OCI-LY7 (cell line): ENCODE measurements at places on chromosomes 6 and 20.

- no peak for DNase-seq
These were observed 1128.4 kb upstream of the MAP3K7 start for GRCh38 chr6:91715171-91715805.

DNA sequence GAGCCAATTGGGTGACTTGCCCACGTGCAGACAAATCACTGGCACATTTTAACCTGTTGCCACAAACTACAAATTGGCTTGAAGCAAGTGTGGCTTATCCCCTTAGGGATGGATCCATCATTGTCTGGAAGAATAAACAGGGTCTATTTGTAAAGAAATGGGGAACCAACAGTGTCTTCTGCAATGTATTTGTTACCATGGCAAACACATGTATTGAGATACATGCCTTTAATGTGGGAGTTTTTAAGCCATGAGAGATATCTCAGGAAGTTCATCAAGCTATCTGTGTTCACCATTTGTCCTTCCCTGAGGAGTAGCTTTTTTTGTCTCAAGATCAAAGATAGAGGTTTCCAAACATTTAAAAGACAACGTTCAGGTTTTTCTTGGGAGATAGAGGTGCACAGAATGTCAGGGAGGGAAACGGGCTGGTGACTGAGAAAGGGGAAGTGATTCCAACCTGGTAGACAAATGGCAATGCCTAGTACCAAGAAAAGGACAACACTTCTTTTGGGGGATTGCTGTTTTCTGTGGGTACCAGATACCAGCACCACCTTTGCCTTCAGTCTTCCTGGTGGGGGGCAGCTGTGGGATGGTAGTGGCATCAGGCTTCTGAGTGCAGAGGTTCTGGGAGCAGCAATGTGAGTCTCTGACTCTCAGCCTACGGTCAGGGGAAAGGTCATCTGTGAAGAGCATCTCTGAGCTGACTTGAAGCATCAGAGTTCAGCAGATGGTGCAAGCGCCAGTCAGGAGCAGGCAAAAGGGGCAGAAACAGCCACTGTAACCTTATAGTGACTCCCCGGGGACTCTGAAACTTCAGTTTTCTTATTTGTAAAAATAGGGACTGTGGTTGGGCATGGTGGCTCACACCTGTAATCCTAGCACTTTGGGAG lies 20.1 kb upstream of the BCAS1 start:
- DNase-seq, result no peak

- DNase-seq, result peak; percentile 8
These were observed 323.3 kb upstream of the NT5E start for GRCh38 chr6:85126485-85127167.

GRCh38 chr6:166474721-166475565 lies 92.2 kb upstream of the MPC1 start:
- DNase-seq, result no peak

- DNase-seq, result no peak
These were observed 1.8 kb upstream of the CCN2 start for GRCh38 chr6:131952886-131953509.

DNA sequence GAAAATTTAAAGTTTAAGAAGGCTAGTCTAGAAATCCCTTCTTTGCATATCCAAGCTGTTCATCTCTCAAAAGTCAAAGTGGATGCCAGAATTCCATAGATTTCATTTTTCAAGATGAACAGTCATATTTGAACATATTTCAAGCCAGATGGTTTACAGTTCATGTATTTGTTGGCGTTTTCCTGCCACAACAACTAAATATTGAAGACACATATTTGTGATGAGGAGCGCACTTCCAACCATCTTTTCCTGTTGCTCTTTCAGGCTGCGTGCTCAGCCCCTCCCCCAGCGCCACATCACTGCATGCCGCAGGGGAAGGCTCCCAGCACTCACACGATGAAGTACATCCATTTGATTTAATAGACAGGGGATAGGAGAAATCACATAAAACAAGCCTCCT lies 5.9 kb upstream of the NOX3 start:
- no peak for DNase-seq

DNA sequence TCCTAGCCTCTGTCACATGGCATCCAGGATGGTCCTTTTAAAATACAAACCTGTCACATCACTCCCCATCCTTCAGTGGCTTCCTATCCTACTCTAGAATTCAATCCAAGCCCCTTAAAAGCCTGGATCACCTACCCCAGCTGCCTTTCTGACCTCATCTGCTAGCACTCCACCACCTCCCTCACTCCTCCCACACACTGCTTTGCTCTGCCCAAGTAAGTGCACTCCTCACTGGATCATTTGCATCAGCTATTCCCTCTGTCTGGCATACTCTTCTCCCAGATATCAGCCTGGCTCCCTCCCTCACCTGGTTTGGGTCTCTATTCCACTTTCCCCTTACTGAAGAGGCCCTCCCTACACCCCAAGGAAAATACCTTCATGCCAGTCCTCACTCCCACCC lies 10.5 kb downstream of the C6orf136 start:
- no peak for DNase-seq

- DNase-seq, result no peak
These were observed 5.1 kb upstream of the TFAP2A start for GRCh38 chr6:10419749-10420545.

GRCh38 chr6:41470331-41471063 lies 75.7 kb upstream of the FOXP4 start:
- DNase-seq, result no peak

GRCh38 chr6:164692772-164693510 lies 616.5 kb downstream of the C6orf118 start:
- DNase-seq, result no peak

- DNase-seq, result peak; percentile 82
These were observed 268.3 kb upstream of the ARID1B start for GRCh38 chr6:156508923-156509322.

GRCh38 chr6:142266060-142266459 lies 35.7 kb upstream of the ADGRG6 start:
- no peak for DNase-seq
